Muscle of arm (tissue), 14 donors: ENCODE measurements at places on chromosomes 3 and 15.

DNA sequence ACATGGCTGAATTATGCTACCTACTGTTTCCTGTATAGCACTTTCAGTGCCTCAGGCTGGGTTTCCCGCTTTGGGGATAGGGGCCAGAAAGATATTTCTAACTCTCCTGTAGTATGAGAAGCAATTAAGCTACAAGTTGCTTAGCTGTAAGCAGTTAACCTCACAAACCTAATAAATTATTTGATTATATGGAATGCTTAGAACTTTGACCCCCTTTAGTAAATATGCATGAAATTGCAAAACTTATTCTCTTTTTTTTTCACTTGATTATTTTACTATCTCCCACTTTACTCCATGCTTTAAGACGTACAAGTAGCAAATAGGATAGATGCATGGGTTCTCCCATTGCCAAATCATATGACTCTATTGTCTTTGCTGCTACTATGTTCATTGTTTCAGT, 27.5 kb upstream of the CHMP2B start:
- no peak for DNase-seq

DNA sequence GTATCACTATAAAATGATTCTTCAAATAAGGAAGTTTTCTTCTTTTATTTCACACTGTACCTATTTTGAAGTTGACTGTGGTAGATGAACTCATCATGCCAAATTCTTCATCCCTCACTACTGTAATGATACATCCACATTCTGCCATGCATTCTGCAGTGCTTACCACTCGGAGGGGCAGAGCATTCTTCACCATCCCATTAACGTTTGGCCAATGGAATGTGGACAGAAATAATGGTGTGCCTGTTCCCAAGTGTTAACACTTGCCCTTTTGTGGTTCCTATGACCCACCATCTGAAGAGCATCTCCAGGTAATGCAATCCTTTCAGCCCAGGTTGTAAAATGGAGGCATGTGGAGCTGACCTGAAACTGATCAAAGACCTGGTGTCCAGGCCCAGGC, 18.6 kb downstream of the GOLIM4 start:
- no peak for DNase-seq

DNA sequence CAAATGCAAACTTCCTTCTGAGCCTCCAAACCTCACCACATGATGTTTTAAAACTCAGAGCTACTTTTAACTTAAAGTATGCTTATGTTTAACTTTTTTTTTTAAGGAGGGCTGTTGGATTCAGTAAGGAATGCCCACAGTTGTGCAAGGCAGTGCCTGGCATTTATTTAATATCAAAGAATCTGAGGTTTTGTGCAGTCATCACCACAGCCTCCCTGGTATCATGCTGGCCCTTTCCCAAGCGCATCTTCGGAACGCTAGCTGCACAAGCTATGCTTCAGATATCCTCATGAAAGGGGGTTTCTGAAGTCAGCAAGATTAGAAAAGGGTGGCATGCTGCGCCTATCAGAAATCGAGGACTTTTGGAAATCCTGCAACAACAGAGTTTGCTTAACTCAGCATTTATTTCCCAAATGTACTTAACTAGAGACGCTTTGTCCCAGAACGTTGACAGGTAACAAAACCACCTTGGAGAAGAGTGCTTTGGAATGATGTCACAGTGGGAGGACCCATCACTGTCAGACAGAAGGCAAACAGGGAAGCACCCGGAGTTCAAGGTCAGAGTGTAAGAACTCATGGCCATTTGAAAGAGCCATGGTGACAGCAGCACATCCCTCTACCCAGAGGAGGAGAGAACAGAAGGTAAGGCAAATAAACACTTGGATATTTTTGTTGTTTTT, 120.2 kb upstream of the IGF1R start:
- DNase-seq = no peak

- no peak for DNase-seq
These were observed 15.0 kb downstream of the CEP70 start for GRCh38 chr3:138578961-138579574.

- DNase-seq = no peak
These were observed 62.5 kb downstream of the LRRC49 start for GRCh38 chr15:70955151-70955550.

- peak; percentile 89 for DNase-seq
These were observed 781 bp upstream of the DAG1 start for GRCh38 chr3:49469037-49469935.
